Stimulated activated CD8-positive, alpha-beta memory T cell treated with anti-CD3 and anti-CD28 coated beads, Interleukin-2, amount 100 ng/mL, for 1 hour (primary cell): ENCODE measurements at places on chromosomes 3 and 15.

- no peak for DNase-seq
Measured at GRCh38 chr3:107201146-107201545, 176.1 kb upstream of the CCDC54 start.

- DNase-seq: no peak
Measured at GRCh38 chr15:77201665-77202064, 130.8 kb upstream of the TSPAN3 start.

GRCh38 chr3:138202945-138203701, 16.0 kb downstream of the ARMC8 start:
- no peak for DNase-seq

DNA sequence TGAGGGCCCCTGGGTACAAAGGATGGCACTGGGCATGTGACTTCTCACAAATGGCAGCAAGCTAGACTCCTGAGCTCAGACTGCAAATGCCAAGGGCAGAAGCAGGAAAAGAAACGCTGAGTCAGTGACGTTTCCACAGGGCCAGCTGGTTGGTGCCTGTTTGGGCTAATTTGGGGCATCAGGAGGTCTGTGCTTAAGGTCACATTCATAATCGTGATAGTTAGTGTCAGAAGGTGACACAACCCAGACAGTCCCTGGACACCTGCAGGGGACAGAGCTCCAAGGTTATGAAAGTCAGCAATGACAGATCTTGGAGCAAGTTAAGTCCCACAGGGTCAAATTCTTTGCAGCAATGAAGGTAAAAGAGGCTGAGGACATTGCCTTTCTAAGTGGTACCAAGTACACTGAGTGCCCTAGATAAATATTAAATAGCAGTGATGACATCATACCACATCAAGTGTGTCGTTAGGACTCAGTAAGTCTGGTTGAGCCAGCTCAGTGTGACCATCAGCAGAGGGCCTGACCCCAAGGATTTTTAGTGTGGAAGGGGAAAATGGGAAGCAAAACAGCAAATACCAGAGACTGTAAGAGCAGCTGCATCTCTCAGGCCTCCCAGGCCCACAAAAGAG, 556.9 kb upstream of the CFAP20DC start:
- DNase-seq: no peak

GRCh38 chr3:170553788-170554757, 31.8 kb downstream of the SLC7A14 start:
- DNase-seq: no peak

GRCh38 chr3:37779289-37780152, 82.2 kb upstream of the CTDSPL start:
- no peak for DNase-seq

DNA sequence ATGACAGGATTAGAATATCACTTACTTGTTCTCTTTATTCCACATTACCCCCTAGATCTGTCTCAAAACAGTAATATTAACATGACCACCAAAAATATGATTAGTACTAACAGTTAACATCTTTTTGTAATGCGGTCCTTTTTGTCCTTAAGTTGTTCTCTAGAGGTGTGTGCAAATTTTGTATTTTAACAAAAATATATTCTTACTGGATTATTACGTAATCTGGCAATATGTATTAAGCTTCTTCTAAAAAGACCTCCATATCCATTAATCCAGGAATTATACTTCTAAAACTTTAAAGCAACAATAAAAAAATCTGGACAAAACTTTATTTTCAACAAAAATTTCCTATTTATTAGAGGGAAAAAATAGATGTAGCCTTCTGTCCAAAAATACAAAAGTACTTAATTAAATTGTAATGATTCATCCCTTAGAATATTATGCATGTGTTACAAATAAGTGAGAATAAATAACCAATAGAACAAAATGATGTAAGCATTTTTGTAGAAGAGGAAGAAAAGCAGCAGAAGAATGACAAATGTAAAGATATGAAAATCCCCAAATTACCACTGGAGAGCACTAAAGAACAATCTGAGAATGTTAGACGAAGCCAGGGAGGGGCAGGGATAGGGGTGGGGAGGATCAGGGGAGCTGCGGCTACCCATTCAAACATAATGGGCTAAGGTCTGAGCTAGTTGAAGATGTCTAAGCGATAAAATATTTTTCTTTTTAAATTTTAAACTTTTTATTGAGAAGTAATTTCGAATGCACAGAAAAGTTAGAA, 945.6 kb downstream of the MCTP2 start:
- no peak for DNase-seq

DNA sequence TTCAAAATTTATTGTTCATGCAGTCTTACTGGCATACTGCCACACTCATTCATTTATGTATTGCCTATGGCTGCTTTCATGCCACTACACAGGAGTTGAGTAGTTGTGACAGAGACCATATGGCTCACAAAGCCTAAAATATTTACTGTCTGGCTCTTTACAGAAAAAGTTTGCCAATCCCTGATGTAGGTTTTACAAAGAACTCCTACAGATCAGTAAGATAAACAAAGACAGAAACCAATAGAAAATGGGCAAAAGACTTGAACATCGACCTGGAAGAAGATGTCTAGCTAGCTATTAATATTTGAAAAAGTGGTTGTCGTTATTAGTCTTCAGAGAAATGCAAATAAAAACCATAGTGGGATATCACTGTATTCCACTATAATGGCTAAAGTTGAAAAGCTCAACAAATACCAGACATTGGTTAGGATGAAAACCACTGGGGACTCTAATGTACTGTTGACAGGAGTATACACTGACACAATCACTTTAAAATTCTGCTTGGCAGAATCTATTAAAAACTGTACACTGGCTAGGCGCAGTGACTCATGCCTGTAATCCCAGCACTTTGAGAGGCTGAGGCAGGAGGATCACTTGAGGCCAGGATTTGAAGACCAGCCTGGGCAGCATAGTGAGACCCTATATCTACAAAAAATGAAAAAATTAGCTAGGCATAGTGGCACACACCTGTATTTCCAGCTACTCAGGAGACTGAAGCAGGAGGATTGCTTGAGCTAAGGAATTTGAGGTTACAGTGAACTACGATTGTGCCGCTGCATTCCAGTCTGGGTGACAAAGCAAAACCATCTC, 87.7 kb downstream of the NEO1 start:
- no peak for DNase-seq

DNA sequence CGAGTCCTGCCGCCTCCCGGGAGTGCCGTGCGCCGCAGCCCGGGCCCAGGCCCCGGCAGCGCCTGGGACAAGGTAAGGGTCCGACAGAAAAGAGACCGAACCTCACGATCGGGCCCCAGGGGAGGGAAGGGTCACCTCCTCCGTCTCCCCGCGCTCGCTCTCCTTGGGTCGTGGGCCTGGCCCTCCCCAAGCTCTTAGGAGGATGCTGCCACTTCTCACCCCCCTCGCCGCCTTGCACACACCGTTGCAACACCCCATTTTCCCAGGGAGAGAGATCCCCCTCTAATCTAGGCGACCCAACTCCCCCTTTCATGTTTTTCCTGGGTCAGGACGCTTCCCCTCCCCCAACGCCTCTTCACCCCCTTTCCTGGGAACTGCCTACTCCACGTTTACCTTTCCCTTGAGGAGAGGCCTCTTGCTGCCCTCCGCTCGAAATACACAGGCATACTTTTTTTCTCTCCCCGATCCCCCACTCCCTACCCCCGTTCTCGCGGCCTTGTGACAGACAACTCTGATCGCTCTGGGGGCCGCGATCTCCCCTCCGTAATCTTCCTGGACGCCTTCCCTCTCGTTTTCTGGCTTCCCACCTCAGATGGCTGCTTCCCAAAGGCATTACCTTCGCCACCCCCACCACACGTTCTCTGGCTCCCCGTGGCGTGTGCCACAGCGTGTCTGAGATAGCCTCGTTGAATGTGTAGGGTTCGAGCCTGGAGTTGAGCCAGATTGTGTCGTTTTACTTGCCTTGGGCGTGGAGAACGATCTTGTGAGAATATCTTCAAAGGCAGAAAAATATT, 688 bp downstream of the SETD5 start:
- peak; percentile 9 for DNase-seq

GRCh38 chr3:155572085-155572484, 172.8 kb downstream of the PLCH1 start:
- no peak for DNase-seq

DNA sequence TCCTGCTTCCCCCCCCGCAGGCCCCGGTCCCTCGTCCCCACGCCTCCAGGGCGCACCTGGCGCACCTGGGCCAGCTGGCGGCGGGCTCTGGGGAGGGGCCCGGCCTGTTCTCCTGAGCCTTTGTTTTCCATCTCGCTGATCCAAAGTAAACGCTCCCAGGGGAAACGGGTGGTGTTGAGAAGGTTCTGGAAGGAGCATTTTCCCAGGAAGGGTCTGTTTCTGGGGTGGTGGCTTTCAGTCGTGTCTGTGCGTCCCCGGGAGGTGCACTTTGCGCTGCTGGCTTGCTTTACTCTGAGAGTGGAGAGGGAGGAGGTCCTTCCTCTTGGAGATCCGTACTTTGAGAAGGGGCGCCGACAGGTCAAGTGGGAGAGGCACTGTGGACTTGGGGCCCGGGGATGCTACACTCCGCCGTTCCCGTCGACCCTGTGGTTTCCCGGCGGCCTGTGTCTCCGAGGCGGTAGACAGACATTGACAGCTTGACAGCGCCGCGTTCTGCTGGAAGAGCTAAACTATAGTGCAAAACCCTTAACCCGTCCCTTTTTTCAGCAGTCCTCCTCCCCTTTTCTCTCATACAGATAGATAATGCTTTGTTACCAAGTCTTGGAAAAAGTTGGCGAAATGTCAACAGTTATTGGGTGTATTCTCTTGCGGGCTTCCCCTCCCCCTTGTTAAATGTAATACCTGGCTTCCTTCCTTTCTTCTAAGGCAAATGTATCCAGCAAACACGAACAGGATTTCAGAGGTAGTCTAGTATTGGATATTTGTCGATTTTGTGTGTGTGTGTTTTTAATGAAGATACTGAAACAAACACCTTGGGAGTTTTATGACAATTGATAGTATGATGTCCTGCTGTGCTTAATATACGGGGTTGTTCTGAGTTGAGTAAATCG, 6.5 kb downstream of the TPM1 start:
- no peak for DNase-seq

GRCh38 chr3:126395846-126396513, 1.3 kb downstream of the CFAP100 start:
- DNase-seq: no peak

DNA sequence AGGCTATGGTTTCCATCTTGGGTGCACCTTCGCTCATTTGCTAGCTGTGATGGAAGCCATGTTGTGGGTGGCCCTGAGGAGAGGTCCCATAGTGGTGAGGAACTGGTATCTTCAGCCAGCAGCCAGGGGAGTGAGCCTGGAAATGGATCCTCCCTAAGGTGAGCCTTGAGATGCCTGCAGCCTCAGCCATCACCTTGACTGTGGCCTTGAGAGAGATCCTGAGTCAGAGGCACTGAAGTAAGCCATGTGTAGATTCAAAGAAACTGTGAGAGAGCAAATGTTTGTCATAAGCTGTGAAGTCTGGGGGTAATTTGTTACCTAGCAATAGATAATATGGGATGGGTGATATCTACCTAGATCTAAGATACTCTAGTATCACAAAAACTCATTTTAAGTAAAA, 105.3 kb downstream of the SNRK start:
- DNase-seq: no peak

DNA sequence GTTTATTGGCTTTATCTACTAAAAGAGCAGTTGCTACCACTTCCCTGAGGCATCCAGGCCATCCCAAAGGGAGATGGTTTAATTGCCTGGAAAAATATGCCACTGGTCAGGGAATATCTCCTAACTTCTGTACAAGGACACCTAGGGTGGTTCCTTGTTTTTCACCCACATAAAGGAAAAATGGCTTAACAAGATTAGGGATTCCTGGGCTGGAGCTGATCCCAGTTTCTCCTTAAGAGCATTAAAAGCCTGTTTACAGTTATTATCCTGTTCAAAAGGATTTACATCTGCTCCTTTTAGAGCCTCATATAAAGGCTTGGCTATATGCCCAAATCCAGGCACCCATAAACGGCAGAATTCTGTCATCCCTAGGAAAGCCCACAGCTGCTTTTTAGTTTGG, 70.2 kb upstream of the WNT7A start:
- no peak for DNase-seq
